Activated naive CD8-positive, alpha-beta T cell treated with anti-CD3 and anti-CD28 coated beads for 36 hours (primary cell): ENCODE measurements at places on chromosomes 1 and 21.

- no peak for DNase-seq
- no peak overlapping the region for H3K4me3 ChIP-seq
- H3K27ac ChIP-seq, result no peak overlapping the region
These were observed 4.3 kb upstream of the FGGY start for GRCh38 chr1:59292562-59292961.

- H3K4me3 ChIP-seq, result no peak overlapping the region
- H3K27me3 ChIP-seq, result peaks cover 4% of the 10 kb centered on the region
- no peak overlapping the region for H3K27ac ChIP-seq
- no peaks in the 10 kb centered on the region for H3K4me1 ChIP-seq
These were observed 42.2 kb downstream of the LRRC53 start for GRCh38 chr1:74470251-74470650.

DNA sequence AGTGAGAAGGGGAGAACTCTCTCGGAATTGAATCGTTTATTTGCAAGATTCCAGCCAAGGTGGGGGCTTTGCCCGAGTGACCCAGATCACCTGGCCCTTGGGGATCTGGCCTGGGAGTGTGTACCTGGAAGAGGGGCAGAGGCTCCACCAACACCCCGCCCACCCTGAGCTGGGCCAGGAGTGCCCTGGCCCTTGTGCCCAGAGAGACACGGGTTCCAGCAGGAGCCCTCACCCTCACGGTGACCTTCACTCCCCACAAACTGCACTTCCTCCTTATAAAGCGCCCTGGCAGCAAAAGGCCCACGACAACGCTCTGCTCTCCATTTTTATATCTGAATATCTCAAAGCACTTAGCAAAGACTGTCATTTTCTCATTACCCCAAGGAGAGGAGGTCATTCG is 16.6 kb downstream of the CASZ1 start:
- peaks cover 7% of the 10 kb centered on the region for H3K27me3 ChIP-seq
- DNase-seq, result no peak
- no peak overlapping the region for H3K4me3 ChIP-seq
- no peaks in the 10 kb centered on the region for H3K36me3 ChIP-seq
- no peak overlapping the region for H3K27ac ChIP-seq

DNA sequence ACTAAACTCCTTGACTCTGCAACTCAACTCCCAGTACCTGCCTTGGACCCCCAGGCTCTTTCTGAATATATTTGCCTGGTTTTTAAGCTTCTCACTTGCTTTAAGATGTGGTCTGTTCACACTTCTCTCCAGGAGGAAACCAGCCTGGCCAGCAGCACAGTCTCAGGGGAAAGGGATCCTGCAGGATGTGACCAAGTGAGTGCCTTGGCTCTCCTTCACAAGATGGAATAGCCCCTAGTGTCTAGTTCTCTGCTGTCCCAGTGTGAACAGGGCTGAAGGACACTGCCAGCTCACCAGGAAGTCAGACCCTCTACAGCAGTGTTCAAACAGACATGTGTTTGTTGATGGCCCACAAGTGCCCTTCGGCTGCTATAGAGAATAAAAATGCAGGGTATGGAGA is 32.9 kb downstream of the CD244 start:
- peaks cover 23% of the 10 kb centered on the region for H3K4me1 ChIP-seq
- H3K36me3 ChIP-seq, result peaks cover 4% of the 10 kb centered on the region

DNA sequence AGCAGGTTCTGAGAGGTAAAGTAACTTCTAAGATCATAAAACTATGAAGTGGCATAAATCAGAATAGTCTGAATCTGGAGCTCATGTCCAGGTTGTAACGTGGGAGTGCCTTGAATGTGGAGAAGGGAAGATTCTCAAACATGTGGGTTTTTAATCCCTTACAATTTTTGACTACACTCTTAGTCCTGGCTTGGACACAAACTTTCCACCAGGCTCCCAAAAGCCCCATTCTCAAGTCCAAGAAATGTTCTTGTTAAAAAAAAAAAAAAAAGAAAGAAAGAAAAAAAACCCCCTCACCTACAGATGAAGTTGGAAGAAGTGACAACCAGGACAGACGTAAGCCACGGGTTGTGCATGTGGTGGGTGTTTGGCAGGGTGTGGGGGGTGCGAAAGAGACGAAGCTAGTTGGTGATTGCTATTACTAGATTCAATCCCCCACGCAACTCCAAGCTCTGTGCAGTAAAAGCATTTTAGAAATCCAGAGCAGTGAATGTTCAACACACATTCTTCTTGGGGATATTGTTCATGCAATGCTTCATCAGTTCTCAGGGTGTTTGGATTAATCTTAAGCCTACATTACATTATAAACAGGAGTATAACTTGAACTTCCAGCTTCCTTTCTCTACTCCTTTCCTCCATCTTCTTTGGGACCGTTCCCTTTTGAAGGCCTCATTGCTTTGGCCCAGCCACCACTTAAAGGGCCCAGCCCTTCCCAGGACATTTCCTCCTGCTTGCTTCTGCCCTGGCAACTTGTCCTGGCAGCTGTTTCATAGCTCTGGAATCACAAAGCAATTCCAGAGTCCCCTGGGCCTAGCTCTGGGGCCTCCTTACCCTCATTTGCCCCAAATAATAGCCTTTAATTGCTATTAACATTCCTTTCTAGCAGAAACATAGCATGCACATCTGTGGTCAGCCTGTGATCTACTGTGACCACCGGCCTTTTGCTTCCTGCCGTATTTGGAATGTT is 41.8 kb downstream of the PHC2 start:
- no peaks in the 10 kb centered on the region for H3K36me3 ChIP-seq
- no peak overlapping the region for H3K27ac ChIP-seq
- no peak overlapping the region for H3K4me3 ChIP-seq

GRCh38 chr1:211625040-211625439 is 46.1 kb upstream of the SLC30A1 start:
- H3K36me3 ChIP-seq, result no peaks in the 10 kb centered on the region
- no peak overlapping the region for H3K27ac ChIP-seq
- H3K4me3 ChIP-seq, result no peak overlapping the region
- no peak for DNase-seq
- peaks cover 7% of the 10 kb centered on the region for H3K4me1 ChIP-seq

DNA sequence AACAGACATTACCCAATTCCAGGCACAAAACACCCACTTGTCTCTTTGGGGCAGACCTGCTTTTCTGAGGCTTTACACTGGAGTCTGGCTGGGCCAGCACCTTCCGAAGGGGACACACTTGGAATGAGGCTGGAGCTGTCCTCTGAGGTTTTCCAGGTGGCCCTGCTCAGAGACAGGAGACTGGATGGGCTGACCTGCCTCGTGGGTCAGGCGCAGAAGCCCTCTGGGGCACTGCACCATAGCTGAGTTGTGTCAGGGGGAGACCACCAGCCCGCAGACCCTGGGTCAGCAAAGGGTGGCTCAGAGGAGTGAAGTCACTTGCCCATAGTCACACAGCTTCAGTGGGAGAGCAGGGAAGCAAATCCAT is 1.8 kb downstream of the SH2D5 start:
- H3K36me3 ChIP-seq, result no peaks in the 10 kb centered on the region
- H3K4me3 ChIP-seq, result peak overlapping the region; percentile 7
- H3K27me3 ChIP-seq, result peaks cover 35% of the 10 kb centered on the region
- H3K27ac ChIP-seq, result no peak overlapping the region
- no peak for DNase-seq

- DNase-seq, result no peak
- no peak overlapping the region for H3K4me3 ChIP-seq
- H3K27me3 ChIP-seq, result no peaks in the 10 kb centered on the region
- H3K36me3 ChIP-seq, result no peaks in the 10 kb centered on the region
These were observed 36.2 kb upstream of the LYST start for GRCh38 chr1:235902677-235903542.

- H3K27me3 ChIP-seq, result no peaks in the 10 kb centered on the region
- DNase-seq, result no peak
- peaks cover 7% of the 10 kb centered on the region for H3K4me1 ChIP-seq
- H3K27ac ChIP-seq, result no peak overlapping the region
These were observed 8.4 kb downstream of the PANK4 start for GRCh38 chr1:2517966-2518365.

GRCh38 chr1:226651041-226651731 is 87.9 kb downstream of the ITPKB start:
- H3K4me1 ChIP-seq, result peaks cover 44% of the 10 kb centered on the region
- no peak overlapping the region for H3K4me3 ChIP-seq
- DNase-seq, result no peak
- H3K27ac ChIP-seq, result peak overlapping the region; percentile 65

GRCh38 chr1:155964193-155964592 is 14.2 kb downstream of the ARHGEF2 start:
- H3K4me1 ChIP-seq, result peaks cover 39% of the 10 kb centered on the region
- H3K4me3 ChIP-seq, result no peak overlapping the region
- H3K27me3 ChIP-seq, result no peaks in the 10 kb centered on the region
- H3K27ac ChIP-seq, result peak overlapping the region; percentile 25

DNA sequence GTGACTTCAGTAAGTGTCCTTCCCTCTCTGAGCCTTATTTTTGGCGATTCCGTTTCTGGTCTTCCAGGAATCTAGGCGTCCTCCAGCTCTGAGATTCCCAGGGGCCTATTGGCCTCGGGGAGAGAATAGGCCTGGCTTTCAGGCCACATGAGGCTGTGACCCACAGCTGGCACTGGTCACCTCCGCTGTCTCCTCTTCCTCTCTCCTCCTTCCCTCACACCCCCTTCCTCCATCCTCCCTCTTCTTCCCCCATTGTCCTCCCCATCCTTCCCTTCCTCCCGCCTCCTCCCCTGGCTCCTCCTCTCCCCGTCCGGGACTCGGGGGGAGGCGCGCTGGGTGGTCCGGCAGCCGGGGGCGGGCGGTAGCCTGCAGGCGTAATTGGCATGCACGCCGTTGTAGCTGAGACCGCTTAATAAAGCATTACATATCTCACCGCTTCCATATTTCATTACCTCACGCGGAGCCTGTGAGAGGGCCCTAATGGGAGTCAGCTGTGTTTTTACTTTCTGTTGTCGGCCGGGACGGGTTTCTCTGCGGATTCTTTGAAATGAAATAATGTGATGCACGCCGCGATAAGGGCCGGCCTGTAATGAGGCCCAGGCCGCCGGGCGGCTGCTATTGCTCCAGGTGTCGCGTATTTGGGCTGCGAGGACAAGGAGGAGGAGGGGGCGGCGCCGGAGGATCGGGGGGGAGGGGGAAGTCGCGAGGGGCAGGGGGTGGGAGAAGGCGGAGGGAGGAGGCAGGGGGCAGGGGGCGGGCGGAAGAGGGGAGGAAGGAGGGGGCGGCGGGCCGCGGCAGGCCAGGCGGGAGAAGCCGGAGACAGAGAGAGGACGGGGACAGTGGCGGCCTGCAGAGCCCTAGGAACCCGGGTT is 95.3 kb downstream of the FOXD2 start:
- peaks cover 3% of the 10 kb centered on the region for H3K4me1 ChIP-seq
- H3K27ac ChIP-seq, result no peak overlapping the region
- H3K36me3 ChIP-seq, result peaks cover 2% of the 10 kb centered on the region
- no peak for DNase-seq
- peak overlapping the region; percentile 64 for H3K4me3 ChIP-seq
- peaks cover 57% of the 10 kb centered on the region for H3K27me3 ChIP-seq

GRCh38 chr1:182207300-182207699 is 145.8 kb upstream of the ZNF648 start:
- no peak for DNase-seq
- no peaks in the 10 kb centered on the region for H3K36me3 ChIP-seq
- H3K4me1 ChIP-seq, result peaks cover 8% of the 10 kb centered on the region
- no peak overlapping the region for H3K4me3 ChIP-seq
- no peaks in the 10 kb centered on the region for H3K27me3 ChIP-seq
- no peak overlapping the region for H3K27ac ChIP-seq

GRCh38 chr1:32890516-32891240 is 4.4 kb downstream of the HPCA start:
- no peak overlapping the region for H3K4me3 ChIP-seq
- H3K4me1 ChIP-seq, result peaks cover 3% of the 10 kb centered on the region
- no peak for DNase-seq
- no peaks in the 10 kb centered on the region for H3K36me3 ChIP-seq
- no peak overlapping the region for H3K27ac ChIP-seq

GRCh38 chr1:119648620-119649004 is 546 bp upstream of the ZNF697 start:
- DNase-seq, result no peak
- peaks cover 89% of the 10 kb centered on the region for H3K27me3 ChIP-seq
- H3K4me1 ChIP-seq, result peaks cover 28% of the 10 kb centered on the region
- no peaks in the 10 kb centered on the region for H3K36me3 ChIP-seq

DNA sequence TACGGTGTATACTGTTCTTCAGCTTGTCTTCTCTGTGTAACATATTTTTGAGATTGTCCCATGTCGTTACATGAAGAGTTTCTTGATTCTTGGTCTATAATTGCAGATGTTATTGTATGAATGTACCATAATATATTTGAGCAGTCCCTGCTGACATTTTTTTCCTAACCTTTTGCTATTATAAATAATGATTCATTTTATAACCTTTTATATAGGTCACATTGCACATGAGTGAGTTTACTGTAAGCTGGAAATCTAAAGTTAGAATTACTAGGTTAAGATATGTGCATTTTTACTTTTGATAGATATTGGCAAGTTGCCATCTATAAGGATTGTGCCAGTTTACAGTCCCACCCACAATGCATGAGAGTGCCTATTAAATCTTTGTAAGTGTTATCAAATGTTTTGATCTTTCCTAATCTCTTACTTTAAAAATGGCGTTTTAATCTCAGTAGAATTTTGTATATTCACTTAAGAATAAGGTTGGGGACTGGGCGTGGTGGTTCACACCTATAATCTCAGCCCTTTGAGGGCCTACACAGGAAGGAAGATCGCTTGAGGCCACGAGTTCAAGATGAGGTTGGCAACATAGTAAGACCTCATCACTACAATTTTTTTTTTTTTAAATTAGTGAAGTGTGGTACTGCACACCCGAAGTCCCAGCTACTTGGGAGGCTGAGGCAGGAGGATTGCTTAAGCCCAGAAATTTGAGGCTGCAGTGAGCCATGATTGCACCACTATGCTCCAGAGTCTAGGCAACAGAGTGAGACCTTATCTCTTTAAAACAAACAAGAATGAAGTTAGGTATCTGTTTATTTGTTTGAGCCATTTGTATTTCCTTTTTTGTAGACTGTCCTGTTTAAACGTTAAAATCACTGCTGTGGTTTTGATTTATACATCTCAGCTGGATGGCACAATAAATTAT is 36.5 kb downstream of the ZMYM1 start:
- peaks cover 9% of the 10 kb centered on the region for H3K36me3 ChIP-seq
- H3K4me3 ChIP-seq, result no peak overlapping the region
- DNase-seq, result no peak

- no peaks in the 10 kb centered on the region for H3K36me3 ChIP-seq
- no peaks in the 10 kb centered on the region for H3K27me3 ChIP-seq
- DNase-seq, result no peak
- peaks cover 14% of the 10 kb centered on the region for H3K4me1 ChIP-seq
- no peak overlapping the region for H3K27ac ChIP-seq
These were observed 371.8 kb downstream of the HHAT start for GRCh38 chr1:210700511-210700910.
